ENCODE measurements at places on chromosomes 4 and X. TPM values are rescaled to one million over a fixed set of nuclear protein-coding genes. Genes with fewer than 3 reads are reported as not detected.

DNA sequence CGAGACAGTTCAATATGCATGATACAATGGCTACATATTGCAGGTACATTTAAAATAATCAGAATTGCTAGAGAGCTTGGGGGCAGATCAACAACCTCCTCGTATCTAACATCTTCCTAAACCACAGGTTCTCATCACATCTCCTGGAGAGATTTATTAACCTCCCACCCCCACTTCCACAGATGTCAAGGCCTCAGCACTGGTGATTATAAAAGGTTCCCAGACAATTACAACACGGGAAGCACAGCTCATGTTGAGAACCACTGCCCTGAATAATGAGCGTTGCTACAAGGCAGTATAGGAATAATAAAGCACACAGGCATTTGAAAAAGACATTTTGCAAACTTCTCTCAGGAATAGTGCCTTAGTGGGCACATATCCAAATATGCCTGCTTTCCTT is 42.8 kb downstream of the ELOVL6 start:
- no peaks in the 10 kb centered on the region for H3K27me3 ChIP-seq
- H3K36me3 ChIP-seq, result no peaks in the 10 kb centered on the region
- H3K4me1 ChIP-seq, result no peaks in the 10 kb centered on the region
- no peak for DNase-seq
- no peak overlapping the region for H3K27ac ChIP-seq
- no peak overlapping the region for H3K4me3 ChIP-seq

DNA sequence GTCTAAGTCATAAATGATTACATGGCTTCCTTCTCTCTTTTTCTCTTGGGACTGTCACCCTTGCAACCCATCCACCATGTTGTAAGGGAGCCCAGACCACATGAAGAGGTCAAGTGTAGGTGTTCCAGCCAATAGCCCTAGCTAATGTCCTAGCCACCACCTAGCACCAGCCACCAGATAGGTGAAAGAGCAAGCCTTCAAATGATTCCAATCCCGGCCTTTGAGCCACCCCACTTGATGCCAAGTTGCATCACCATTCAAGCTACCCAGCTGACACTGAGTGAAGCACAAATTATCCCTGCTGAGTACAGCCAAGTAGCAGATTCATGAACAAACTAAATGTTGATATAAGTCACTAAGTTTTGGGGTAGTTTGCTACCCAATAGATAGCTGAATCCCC is 274.3 kb downstream of the BCOR start:
- no peaks in the 10 kb centered on the region for H3K36me3 ChIP-seq
- peaks cover 13% of the 10 kb centered on the region for H3K27me3 ChIP-seq
- H3K27ac ChIP-seq, result no peak overlapping the region

The SOD3 gene
- polyA plus RNA-seq, result 13.8 TPM

- H3K27ac ChIP-seq, result no peak overlapping the region
- DNase-seq, result no peak
- no peaks in the 10 kb centered on the region for H3K36me3 ChIP-seq
- no peaks in the 10 kb centered on the region for H3K27me3 ChIP-seq
Observed at GRCh38 chr4:101280866-101281600, 66.3 kb downstream of the PPP3CA start.

DNA sequence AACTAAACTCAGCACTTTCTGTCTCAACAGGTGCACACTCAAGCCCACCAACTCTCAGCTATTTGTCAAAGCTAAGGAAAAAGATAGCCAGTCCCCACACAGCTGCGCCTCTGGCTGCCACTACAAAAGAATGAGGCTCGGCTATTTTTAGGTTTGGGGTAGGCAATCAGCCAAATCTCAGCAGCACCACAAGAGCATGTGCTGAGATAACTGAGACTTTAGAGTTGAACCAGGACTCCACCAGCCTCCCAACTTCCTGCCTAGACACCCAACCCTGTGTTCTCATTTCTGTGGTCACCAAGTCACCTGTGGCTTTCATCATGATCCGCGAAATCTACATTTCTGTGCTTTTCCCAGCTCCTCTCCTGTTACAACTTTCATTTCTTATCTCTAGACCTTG is 28.0 kb downstream of the DMD start:
- H3K27me3 ChIP-seq, result no peaks in the 10 kb centered on the region
- H3K4me1 ChIP-seq, result no peaks in the 10 kb centered on the region
- no peaks in the 10 kb centered on the region for H3K36me3 ChIP-seq
- H3K27ac ChIP-seq, result no peak overlapping the region
- no peak overlapping the region for H3K4me3 ChIP-seq
- no peak for DNase-seq

DNA sequence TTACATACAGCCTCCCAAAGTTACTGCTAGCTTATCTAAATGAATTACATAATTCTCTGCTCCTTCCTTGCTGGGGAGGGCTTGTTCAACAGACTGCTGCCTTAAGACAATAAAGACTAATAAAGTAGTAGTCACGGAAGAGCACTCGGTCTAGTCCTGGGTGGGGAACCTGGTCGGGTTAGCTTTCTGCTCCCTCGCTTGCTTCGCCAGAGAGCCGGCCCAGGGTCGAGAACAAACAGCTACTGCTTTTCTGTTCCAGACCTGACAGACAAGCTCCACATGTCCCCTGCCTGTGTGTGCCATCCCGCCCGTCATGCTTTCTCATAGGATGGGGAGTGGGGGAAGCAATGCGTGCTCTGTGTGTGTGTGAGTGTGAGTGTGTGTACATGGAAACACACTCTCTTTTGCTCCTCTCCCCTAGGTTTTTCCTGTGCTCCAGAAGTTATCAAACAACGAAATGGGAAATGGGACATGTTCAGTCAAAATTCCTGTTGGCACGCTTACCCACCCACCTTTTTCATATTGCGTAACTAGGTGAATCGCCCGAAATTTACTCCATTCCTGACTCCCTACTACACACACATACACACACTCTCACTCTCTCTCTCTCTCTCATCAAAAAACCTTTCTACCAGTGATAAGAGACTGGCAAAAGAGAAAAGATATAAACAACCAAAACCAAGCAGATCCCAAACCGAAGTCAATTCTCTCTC is 1.3 kb downstream of the NPY1R start:
- DNase-seq, result no peak
- no peaks in the 10 kb centered on the region for H3K4me1 ChIP-seq
- H3K4me3 ChIP-seq, result peak overlapping the region; percentile 37
- peaks cover 40% of the 10 kb centered on the region for H3K27me3 ChIP-seq
- peak overlapping the region; percentile 72 for H3K27ac ChIP-seq

DNA sequence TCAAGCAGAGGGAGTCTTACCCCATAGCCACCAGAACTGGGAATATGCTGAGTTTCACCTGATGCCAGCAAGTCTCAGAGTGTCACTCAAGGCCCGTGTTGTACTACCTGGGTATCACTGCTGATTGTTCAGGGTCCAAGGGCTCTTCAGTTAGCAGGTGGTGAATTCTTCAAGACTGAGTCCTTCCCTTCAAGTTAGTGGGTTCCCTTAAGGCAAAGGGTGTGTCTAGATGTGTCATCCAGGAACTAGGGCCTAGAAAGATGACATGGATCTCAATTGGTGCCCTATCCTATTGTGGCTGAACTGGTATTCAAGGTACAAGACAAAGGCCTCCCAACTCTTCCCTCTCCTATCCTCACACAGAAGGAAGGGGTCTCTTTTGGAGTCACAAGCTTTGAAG is 159.9 kb upstream of the DIPK2B start:
- H3K27me3 ChIP-seq, result no peaks in the 10 kb centered on the region
- H3K4me1 ChIP-seq, result no peaks in the 10 kb centered on the region
- H3K36me3 ChIP-seq, result no peaks in the 10 kb centered on the region
- H3K27ac ChIP-seq, result no peak overlapping the region
- H3K4me3 ChIP-seq, result no peak overlapping the region

GRCh38 chr4:43471950-43472349 is 579.4 kb downstream of the GRXCR1 start:
- no peaks in the 10 kb centered on the region for H3K27me3 ChIP-seq
- no peak for DNase-seq
- H3K4me1 ChIP-seq, result no peaks in the 10 kb centered on the region
- H3K4me3 ChIP-seq, result no peak overlapping the region

GRCh38 chrX:39891781-39892180 is 206.0 kb downstream of the BCOR start:
- H3K36me3 ChIP-seq, result no peaks in the 10 kb centered on the region
- H3K4me1 ChIP-seq, result peaks cover 3% of the 10 kb centered on the region
- H3K4me3 ChIP-seq, result no peak overlapping the region
- no peaks in the 10 kb centered on the region for H3K27me3 ChIP-seq
- DNase-seq, result no peak

- H3K27me3 ChIP-seq, result no peaks in the 10 kb centered on the region
- DNase-seq, result no peak
Observed at GRCh38 chr4:179145746-179146525, 1703.7 kb upstream of the AGA start.

GRCh38 chrX:123854329-123854728 is 5.5 kb upstream of the XIAP start:
- H3K4me1 ChIP-seq, result no peaks in the 10 kb centered on the region
- H3K36me3 ChIP-seq, result no peaks in the 10 kb centered on the region
- no peak overlapping the region for H3K4me3 ChIP-seq
- no peak for DNase-seq
- no peaks in the 10 kb centered on the region for H3K27me3 ChIP-seq
- no peak overlapping the region for H3K27ac ChIP-seq

The LPAR4 gene
- polyA plus RNA-seq, result not detected

The TBC1D14 gene
- 24.0 TPM for polyA plus RNA-seq

DNA sequence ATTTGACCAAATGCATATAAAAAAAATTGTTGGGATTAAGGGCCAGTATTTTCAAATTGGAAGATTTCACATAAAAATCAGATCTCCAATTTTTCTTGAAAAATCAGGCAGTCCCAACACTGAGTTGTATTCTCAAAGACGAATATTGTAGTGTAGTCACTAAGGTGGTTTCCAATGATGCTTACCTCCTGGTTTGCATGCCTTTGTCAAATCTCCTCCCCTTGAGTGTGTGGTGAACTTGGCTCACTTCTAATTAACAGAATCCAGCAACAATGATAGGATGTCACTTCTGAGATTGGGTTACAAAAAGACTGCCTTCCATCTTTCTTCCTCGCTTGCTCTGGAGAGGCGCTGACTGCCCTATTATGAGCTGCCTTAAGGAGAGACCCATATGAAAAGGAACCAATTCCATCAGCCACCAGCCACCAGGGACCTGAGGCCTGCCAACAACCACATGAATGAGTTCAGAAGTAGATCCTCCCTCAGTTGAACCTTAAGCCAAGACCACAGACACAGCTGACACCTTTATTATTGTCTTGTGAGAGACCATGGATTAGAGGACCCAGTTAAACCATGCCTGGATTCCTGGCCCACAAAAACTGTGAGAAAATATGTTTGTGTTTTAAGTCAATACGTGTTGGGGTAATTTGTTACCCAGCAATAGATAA is 31.2 kb upstream of the TSPAN5 start:
- DNase-seq, result no peak
- peak overlapping the region; percentile 63 for H3K27ac ChIP-seq
- no peak overlapping the region for H3K4me3 ChIP-seq
- H3K27me3 ChIP-seq, result no peaks in the 10 kb centered on the region

The UNC5C gene
- polyA plus RNA-seq, result 0.61 TPM

GRCh38 chrX:110914281-110914680 is 118.7 kb upstream of the CHRDL1 start:
- H3K4me3 ChIP-seq, result no peak overlapping the region
- no peak for DNase-seq
- H3K36me3 ChIP-seq, result no peaks in the 10 kb centered on the region

- H3K4me1 ChIP-seq, result peaks cover 28% of the 10 kb centered on the region
- H3K27ac ChIP-seq, result no peak overlapping the region
Observed at GRCh38 chr4:38606587-38606905, 57.5 kb upstream of the KLF3 start.

DNA sequence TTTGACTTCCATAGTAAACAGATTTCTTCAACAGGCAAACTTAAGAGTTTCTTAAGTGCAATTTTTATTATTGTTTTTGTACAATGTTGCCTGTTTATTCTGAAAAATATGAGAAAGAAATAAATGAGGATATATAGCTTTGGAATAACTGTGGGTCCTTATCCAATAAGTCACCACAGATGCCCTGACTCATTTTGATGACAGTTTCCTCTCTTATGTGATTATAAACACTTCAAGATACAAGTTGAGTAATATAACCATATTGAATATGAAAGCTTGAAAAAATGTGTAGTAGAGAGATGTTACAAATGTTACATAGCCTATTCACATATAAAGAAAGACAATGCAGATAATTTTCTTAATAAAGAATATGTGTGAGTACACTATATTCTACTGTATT is 931.6 kb downstream of the RAPGEF2 start:
- no peak overlapping the region for H3K27ac ChIP-seq
- H3K4me1 ChIP-seq, result no peaks in the 10 kb centered on the region
- H3K4me3 ChIP-seq, result no peak overlapping the region
- H3K36me3 ChIP-seq, result no peaks in the 10 kb centered on the region
- DNase-seq, result no peak

DNA sequence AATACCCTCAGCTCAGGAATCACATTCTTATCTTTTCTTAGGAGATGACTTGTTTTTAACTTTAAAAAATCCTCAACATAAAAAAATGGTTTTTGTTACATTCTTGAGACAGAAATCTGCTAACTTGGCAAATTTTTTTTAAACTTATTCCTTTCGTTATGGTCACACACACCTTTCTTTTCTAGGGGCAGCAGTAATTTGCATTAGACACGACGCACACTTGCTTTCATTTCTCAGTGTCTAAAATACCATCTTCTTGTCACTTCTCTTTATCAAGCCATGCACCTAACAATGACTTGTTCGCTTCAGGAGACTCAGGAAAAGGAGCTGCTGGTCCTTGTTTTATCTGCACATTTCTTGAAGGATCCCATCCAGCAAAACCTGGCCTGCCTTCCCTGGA is 112.6 kb upstream of the TBL1X start:
- H3K27ac ChIP-seq, result peak overlapping the region; percentile 90
- no peaks in the 10 kb centered on the region for H3K36me3 ChIP-seq
- H3K4me3 ChIP-seq, result no peak overlapping the region
- peaks cover 12% of the 10 kb centered on the region for H3K4me1 ChIP-seq
- no peaks in the 10 kb centered on the region for H3K27me3 ChIP-seq

DNA sequence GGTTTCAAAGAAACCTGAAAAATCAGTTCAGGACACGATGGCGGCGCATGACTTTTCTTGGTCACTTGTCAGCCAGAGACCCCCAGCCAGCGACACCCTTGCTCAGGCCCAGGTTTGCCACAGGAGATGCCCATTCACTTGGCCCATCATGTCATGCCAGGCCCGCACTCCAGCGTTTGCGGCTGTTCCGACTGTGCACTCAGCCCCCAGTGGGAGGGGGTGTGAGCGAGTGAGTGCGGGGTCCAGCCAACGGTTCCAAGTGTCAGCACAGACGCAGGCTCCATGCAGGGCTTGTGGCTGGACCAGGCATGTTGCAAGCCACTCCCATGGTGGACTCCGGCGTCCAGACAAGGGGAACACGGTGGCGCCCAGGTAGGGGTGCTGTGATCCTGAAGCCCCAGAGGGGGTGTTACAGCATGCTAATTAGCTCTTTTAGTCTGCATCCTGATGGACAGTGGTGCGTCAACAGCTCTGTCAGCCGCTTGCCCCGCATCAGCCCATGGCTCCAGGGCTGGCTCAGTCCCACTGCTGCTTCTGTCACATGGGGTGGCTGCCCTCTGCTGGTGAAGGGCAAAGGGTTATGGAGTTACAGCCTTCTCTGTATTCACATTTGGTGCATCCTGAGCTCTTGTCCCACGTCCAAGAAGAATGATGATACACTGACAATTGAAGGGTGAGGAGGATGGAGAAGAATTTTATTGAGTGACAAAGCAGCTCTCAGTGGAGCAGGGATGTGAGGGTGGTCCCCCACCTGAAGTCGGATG is 3.7 kb upstream of the MAEA start:
- no peak overlapping the region for H3K4me3 ChIP-seq
- H3K27me3 ChIP-seq, result no peaks in the 10 kb centered on the region
- H3K27ac ChIP-seq, result no peak overlapping the region
- DNase-seq, result peak; percentile 76
- no peaks in the 10 kb centered on the region for H3K36me3 ChIP-seq
- peaks cover 20% of the 10 kb centered on the region for H3K4me1 ChIP-seq

The DCK gene
- 40.7 TPM for polyA plus RNA-seq

GRCh38 chr4:140595065-140595464 is 26.3 kb upstream of the UCP1 start:
- no peak overlapping the region for H3K27ac ChIP-seq
- H3K27me3 ChIP-seq, result no peaks in the 10 kb centered on the region

Measured in spleen (tissue), 13 donors.